ENCODE measurements at places on chromosomes 4 and X.

GRCh38 chrX:129496625-129497024, 26.7 kb downstream of the SMARCA1 start:
- DNase-seq = no peak

DNA sequence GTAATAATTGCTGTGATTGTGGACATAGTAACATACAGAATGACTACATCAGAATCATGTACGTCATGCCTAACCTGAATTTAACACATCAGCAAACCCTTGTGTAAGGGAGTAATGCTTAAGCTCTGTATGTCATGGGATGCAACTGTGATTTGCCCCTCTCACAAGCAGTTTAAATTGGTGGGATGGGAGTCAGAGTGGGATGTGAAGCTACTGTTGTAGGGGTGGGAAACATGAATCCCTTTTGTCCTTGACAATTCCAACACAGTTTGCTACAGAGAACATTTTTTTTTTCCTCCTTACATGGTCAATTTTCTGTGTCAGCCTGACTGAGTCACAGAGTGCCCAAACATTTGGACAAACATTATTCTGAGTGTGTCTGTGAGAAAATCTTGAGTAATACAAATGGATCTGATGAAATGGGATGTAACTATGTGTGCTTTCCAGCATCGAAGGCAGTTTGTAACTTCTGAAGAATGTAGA, 392.8 kb downstream of the GPM6A start:
- no peak for DNase-seq

DNA sequence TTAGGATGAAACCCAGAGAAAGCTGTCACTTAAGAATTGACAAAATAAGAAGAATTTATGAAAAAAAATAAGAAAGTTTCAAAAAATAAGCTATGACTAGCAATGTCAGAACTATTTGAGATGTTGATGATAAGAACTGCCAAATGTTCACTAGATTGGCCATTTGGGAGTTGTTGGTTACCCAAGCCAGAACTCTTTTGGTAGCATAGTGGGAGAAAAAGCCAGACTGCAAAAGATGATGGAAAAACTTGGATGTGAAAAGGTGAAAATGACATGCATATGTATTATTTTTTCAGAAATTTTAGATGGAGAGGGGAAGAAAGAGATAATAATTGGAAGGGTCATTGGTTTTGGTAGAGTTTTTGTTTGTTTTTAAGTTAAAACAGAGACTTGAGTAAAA, 397.2 kb upstream of the ATOH1 start:
- DNase-seq = no peak

GRCh38 chr4:151569650-151570049, 160.7 kb downstream of the FHIP1A start:
- no peak for DNase-seq

DNA sequence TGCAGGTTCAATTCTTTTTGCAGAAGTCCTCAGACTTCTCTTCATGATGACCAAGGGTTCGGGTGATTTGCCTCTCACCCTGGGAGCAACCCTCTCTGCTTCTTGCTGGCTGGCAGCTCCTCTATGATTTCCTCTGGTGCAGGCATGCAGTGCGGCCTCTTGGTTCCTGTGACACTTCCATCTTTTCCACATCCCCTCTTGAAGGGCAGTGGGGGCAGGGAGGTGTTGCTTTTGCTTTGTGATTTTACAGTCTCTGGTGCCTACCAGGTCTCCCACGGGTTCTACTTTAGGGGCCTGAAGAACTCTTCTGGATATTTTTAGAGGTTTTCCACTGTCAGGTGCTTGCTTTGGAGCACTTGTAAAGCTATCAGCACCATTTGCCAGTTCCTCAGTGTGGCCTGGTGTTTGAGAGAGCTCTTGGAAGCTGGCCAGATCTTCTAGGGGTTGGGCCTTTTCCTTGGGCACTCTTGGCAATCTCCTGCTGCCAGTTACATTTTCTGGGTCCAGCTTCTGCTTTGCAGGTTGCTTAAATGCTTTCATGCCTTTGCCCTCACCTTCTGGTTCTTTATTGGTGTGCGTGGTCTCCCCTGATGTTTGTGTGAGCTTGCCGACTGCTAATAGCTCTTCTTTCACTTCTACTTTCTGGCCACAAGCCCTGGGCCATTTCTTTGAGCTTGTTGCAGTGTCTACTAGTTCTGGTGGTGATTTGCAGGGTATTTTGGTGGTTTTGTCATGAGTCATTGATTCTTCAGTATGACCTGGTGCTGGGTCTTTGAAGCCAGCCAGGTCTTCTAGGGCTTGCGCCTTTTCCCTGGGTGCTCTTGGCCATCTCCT, 11.5 kb upstream of the CHST7 start:
- DNase-seq = peak; percentile 63

- no peak for DNase-seq
Observed at GRCh38 chr4:42809419-42810084, 83.0 kb upstream of the GRXCR1 start.

GRCh38 chrX:72048510-72049455, 82.9 kb downstream of the RTL5 start:
- no peak for DNase-seq

DNA sequence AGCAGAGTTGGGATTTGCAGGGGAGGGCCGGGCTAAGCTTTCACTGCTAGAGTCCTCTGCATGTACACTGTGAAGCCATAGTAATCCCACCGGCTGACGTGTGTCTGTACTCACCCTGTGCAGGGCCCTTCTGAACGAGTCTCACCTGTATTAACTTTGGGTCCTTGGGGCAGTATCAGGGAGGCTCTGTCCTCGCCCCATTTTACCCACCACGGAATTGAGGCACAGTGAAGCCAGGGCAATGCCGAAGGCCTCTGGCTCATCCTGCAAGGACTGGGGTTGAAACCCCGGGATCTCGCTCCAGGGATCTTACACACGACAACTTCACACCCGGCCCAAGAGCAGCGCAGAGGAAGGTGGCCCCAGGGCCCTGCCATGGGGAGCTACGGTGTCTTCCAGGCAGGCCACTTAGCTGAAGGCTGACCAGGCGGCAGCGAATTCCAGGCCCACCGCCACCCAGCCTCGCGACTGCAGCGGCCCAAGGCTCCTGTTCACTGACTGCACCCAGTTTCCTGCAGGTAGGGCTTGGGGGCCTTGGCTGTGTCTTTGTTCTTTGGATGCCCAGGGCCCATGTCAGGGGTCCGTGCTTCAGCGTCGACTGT, 75.5 kb upstream of the ADRA2C start:
- no peak for DNase-seq

DNA sequence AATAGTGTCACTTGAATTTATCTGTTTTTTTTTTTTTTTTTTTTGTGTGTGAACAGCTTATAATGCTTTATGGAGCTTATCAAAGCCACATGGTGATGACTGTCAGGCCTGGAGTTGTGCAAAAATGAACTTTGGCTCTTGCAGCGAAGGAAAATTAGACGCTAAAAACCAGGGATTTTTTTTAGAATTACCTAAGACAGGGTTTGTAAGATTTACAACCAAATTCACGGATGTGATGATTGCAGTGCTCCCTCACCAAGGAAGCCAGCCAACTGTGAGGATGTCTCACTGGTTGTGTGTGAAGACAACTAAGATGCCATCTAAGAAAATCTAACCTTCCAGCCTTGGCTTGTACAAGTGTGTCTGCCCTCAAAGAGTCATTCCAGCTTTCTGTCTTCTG, 127.1 kb upstream of the SLC4A4 start:
- no peak for DNase-seq
